8988T (cell line): ENCODE measurements at places on chromosomes 2 and 18.
A peak's percentile ranks its signal among the peaks of the same experiment; 100 is the strongest.

GRCh38 chr18:13611601-13612195, 114.7 kb downstream of the FAM210A start:
- no peak for DNase-seq

DNA sequence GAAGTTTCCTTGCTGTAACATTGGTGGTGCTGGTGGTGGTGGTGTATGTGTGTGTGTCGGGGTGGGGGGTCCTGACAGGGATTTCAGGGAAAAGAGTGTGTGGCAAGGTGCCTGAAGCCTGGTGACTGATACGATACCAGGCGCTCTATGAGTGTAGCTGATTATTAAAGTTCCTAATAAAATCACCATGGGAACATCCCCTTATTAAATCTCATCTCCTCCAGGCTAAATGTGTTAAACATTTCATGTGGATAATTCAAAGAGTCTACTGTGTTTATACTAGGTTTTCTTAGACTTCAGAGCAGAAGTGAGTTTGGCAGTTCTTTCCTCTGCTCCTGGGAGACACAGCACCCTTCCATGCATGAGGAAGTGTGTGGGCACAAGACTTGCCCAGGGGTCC, 82.0 kb downstream of the THNSL2 start:
- DNase-seq, result no peak

DNA sequence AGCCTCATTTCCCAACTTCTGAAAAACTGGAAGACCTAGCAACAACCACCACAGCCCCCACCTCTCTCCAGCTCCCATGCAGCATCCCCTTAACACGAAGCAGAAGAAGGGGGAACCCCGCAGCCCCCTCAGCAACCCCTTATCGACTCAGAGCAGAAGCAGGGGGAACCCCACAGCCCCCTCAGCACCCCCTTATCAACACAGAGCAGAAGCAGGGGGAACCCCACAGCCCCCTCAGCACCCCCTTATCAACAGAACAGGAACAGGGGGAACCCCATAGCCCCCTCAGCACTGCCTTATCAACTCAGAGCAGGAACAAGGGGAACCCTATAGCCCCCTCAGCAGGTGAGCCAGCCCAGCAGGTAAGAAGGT, 6.7 kb downstream of the SLC66A2 start:
- no peak for DNase-seq

DNA sequence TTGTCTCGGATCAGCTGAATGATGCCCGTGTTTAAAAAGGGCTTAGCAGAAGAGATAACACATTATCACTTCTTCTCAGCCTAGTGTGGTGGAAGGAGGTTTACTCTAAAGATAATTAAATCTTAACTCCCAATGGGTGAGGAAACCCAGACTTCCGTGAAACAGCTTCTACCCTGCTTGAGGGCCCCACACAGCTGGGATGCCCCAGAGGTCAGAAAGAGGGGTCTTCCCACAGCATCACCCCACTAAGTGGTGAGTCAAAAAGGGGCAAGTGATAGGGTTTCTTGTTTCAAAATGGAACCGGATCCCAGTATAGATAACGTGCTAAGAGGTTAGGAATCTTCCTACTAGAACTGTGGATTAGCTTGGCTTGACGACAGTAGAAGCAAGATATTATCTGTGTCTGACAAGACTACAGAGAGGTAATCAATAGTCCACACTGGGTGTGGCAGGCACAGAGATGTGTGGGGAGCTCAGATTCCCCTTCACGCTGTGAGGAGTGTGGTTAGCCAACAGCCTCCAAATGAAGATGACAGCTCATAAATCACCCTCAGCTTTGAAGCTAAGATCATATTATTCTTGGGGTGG, 129.6 kb upstream of the COPS8 start:
- DNase-seq, result no peak

DNA sequence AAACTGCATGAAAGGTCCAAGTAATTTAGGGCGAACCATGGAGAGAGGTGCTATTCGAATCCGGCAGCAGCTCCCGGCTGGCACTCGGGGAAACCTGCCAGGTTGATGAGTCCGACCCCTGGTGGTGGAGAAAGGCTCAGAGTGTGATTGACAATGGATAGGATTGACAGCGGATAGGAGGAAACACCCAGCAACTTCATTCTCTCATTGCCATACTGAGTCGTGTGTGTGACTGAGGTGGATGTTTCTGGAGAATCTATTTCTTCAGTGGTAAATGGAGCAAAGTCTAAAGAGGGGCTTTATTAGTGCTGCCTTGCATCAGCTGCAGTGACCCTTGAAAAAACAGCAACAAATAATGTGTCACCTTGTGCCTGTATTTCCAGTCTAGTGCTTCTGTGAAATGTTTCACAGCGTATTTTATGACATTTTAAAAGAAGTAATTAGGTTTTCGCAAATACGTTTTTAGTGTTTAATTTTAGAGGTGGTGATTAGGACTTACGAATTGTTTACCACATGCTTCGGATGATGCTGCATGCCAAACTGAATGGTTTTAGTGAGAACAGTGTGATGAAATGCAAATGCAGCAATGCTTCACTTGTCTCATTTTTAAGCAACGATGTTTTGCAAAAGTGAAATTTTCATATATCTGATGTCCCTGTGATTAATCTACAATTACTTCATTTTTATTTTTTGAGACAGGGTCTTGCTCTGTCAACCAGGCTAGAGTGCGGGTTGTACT, 102.0 kb downstream of the DCDC2C start:
- DNase-seq, result peak; percentile 44

DNA sequence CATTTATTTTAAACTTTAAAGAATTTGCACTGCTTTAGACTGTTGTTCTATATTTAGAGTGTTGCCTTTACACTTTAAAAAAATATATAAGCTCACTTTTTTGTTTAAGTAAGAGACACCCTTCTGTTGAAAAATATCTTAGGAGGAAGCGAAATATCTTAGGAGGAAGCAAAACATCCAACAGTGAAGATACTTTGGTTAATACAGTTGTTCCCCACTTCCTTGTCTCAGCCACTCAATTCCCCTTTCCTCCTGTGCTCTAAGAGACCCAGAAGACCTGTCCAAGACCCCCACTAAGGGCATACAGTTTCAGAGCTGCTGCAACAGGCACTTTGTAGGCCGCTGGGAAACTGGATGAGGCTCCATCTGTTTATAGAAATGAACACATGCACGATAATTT, 5.7 kb downstream of the SERPINB8 start:
- no peak for DNase-seq

DNA sequence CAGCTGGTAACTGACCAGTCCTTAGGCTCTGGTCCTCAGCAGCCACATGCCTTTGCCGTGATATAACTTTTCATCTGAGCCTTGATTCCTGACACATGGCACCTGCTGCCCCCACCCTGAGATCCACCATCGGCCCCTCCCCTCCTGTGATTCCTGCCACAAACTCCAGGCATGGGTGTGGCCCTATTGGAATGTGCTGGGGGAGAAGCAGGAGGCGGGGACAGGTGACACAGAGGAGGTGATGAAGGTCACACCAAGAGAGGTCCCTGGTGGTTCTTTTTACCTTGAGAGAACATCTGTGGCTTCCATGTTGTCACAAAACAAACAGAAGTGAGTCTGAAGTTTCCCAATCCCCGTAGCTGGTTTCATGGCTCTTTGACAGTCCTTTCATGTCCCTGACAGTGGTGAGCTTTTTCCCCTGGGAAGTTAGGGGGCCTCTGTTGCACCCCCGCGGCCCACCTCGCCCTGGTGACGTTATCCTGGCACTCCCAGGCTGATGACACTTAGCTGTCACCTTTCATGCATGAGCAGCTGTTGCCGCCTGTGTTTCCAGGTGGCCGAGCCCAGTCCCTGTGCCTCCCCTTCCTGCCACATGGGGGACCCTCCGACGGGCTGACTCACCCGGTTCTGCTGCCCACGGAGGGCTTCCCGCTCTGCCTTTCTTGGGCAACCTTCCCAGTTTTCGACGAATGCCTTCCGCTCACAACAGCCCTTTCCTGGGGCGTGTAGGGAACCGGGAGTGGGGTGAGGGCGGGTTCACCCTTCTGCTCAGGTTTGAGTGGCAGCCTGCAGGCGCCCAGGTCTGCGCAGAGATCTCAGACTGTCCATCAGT, 66.3 kb upstream of the GLI2 start:
- peak; percentile 39 for DNase-seq

DNA sequence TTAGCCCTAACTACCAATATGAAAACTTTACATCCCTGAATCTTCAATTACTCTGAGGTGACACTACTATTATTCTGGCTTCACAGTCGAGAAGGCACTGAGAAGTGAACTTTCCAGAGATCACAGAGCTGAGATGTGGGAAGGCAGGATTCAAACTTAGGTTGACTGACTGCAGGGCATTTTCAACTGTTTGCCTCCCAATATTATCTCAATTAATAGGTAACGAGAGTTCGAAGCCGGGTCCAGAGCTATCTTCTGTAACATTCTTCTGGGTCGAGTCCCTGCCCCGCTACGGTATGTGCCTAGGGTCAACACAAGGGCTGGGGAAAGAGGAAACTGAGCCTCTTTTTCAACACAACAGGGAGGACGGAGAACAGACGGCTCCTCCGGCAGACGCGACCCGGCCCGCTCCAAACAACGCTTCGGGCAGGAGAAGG, 740 bp downstream of the CHMP3 start:
- DNase-seq, result no peak

- DNase-seq, result peak; percentile 31
These were observed at the start of gene MCFD2 for GRCh38 chr2:46915281-46915810. Gene MCFD2 (minus strand): TSS chr2:46915806. CDS start chr2:46909171, 6,635 bp downstream.

DNA sequence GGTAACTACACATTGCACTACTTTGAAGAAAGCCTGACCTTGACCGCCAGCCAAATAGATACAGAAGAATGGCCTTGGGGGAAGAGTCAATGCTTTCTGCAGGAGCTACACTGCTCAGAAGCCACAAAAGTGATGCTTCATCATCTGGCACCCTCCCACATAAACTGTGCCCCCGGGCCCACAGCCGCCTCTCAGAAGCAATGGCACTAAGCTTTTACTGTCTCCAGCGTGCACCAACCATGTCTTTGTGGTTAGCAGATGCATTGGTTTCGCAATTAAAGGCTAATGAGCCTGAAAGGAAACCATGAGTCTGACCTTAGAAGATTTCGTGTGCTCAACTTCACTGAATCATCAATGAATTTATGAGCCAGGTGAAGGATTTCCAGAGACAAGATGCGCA, 209.4 kb upstream of the TRIB2 start:
- DNase-seq, result no peak
